ENCODE measurements at places on chromosomes 3 and 15.

DNA sequence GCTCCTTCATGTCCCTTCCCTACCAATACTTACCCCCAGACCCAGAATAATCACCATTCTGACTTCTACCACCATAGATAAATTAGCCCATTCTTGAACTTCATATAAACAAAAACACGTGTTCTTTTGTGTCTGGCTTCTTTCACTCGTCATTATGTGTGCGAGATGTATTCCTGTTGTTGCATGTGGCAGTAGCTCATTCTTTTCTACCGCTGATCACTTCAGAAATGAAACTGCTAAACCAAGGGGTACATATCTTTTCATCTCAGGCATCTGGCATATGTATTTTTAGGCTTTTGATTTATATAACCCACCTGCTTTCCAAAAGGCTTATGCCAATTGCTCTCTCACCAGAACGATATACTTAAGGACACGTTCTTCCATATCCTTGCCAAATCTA lies 13.8 kb upstream of the SCG3 start:
- no peak for DNase-seq

DNA sequence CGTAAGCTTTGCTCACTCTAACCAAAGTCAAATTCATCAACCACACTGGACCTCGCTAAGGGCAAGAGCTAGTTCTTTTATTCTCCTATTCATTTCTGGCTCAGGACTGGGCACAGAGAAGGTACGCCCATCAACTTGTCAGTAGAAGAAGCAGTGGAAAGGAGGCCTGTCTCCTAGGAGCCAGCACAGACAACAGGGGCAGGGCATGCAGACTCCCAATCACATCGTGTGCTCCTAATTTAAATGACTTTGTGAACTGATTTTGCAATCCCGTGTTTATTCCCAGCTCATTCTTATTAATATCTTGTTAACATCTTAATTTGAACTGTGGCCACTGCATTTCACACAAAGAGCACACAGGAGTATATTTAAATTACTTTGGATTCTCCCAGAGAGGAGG lies 161.1 kb upstream of the BCL6 start:
- no peak for DNase-seq

DNA sequence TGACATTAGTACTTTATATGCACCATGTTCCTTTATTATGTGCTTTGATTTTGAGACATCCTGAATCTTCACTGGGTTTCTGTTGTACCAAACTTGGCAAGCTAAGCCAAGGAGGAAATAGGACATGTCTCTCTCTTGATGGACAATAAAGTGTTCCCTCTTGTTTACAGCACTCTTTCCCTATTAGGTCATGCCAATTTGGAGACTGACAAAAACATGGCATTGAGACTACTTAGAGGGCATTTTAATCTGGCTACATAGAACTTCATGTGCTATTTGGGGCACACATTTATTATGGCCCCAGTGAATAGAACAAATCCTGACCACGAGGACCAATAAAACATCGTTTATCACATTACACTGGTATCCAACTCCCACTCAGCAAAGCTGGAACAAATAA lies 85.3 kb upstream of the TNFSF10 start:
- DNase-seq: no peak

DNA sequence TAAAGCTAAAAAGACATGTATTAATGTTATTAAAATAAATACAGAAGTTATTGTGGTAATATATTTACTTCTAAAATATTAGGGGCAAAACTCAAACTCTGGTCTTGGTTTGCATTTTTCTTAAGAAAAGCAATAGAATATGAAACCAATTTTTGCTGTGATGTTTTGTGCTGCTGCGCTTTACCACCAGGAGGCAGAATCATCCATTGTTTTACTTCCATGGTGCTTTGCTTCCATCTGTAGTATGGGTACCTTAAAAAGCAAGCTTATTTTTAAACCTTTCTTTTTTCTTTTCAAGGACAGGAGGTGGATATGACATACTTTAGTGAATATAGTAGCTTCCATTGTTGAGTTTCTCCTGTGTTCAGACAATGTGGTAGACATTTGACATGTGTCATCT lies 46.6 kb upstream of the MRPL3 start:
- DNase-seq: no peak

GRCh38 chr3:21750831-21751391 lies at the start of gene ZNF385D:
ZNF385D (minus strand) TSS chr3:21751210; CDS start chr3:21750916, 294 bp downstream.
- no peak for DNase-seq

- DNase-seq: no peak
Observed at GRCh38 chr15:94324835-94325767, 93.7 kb downstream of the MCTP2 start.

DNA sequence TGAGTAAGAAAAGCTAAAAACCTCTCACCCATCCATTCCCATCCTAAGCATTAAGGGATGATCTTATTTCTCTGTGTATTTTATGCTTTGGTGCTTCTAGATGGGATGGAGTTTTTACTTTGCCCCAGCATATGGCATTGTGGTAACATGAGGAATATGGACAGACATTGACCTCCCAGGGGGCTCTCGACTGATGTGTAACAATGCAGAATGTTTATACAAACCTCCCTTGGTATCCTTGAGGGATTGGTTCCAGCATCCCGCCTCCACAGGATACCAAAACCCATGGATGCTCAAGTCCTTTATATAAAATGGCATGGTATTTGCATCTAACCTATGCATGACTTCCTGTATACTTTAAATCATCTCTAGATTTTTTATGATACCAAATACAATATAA lies 21.6 kb downstream of the PDIA5 start:
- no peak for DNase-seq

DNA sequence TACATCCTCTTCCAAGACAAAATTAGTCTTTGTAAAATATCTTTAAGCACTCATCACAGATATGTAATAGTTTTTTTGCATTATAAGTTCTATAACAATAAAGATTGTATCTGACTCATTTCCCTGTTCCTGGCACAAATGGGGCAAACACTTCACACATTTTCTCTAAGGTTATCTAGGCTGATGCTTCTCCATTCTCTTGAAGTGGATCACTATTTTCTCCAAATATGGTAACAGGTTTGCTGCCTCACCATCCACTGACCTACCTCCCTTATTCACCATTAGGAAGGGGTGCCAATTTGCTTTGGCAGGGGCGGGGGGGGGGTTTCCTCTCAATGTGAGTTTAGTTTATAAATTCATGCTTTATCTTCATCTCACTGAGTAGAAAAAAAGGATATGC lies 767.7 kb upstream of the LMCD1 start:
- DNase-seq: no peak

- no peak for DNase-seq
Observed at GRCh38 chr3:186544281-186544680, at the start of gene CRYGS. CRYGS (minus strand) TSS chr3:186544380; CDS start chr3:186544326, 54 bp downstream.

- DNase-seq: peak; percentile 58
Observed at GRCh38 chr3:46378426-46378942, 7.7 kb downstream of the CCR5 start.
